Activated CD4-positive, alpha-beta T cell treated with anti-CD3 and anti-CD28 coated beads for 48 hours (primary cell): ENCODE measurements at places on chromosomes 7 and 10.

- no peak for DNase-seq
These were observed 375.2 kb downstream of the RPS24 start for GRCh38 chr10:78408671-78409472.

DNA sequence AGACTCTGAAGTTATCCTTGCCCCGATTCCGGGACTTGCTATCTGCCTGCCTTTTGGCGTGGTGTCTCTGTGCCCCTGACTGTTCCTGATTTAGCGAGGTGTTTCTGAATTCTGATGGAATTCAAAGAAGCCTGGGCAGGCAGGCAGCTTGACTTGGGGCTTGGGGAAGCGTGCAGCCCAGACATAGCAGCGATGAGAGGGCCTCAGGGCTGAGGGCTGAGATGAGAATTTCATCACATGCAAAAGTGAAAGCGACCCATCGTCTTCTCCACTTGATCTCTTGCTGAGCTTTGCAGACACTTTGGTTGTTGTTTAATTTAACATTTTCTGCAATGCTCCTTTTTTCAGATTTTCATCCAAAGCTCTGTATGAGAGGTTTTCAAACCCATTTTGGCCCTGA, 57.8 kb downstream of the TCF7L2 start:
- DNase-seq = peak; percentile 22

DNA sequence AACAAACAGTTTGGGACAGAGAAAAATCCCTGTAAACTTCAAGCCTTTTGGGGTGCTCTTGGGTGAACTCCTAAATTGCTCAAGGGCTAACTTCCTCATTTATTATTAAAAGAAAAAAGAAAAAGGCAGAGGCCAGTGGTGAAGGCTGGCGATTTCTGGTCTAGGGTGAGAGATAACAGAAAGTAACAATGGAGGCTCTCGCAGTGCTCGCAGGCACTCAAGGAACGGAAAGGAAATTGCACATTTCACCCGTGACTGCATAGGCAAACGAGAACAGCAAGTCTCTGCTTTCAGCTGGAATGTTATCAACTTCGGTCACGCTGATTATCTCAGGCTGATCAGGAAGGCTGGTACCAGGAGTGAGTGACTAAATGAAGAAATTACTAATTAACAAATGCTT, 70.7 kb downstream of the PRKAG2 start:
- no peak for DNase-seq

GRCh38 chr10:52420656-52421055, 106.6 kb downstream of the DKK1 start:
- no peak for DNase-seq

- no peak for DNase-seq
These were observed 537.4 kb upstream of the PFKP start for GRCh38 chr10:2529945-2530344.

- peak; percentile 71 for DNase-seq
These were observed 68.0 kb upstream of the SAMD8 start for GRCh38 chr10:75043256-75044131.

DNA sequence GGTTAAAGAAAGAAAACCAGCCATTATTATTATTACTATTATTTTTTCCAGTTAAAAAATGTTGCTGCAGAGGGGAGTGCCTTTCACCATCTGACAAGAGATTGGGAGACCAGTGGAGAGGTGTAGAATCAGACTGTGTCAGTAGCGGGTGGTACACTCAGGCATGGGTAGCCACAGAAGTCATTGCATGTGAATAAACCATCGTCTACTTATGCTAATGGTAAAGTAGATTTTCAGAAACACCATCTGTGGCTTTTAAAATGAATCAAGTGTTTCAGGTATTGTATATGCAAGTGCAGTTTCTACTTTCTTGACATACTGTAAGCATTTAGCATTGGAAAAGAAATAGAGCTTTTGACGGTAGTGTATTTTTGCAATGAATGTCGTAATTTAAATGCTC, 131.5 kb upstream of the SP8 start:
- no peak for DNase-seq

DNA sequence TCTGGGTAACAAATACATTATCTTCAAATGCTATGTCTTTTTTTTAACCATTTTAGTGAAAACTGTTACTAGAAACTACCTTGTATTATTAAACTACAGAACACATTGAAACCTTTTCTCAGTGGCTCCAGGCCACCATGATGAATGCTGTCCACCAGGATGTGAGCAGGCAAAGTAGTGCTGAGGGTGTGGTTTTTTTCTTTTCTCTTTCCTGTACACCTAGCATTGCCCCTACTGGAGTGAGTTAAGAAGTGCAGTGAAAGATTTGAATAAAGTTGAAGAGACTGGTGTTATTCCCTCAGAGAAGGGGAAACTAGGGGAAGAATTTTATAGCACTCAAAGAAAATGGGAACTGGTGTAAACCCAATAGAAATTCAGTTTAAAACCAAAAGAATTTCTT, 120.0 kb upstream of the SAMD8 start:
- no peak for DNase-seq

- DNase-seq = no peak
These were observed 17.8 kb downstream of the GIMAP8 start for GRCh38 chr7:150468241-150468640.

DNA sequence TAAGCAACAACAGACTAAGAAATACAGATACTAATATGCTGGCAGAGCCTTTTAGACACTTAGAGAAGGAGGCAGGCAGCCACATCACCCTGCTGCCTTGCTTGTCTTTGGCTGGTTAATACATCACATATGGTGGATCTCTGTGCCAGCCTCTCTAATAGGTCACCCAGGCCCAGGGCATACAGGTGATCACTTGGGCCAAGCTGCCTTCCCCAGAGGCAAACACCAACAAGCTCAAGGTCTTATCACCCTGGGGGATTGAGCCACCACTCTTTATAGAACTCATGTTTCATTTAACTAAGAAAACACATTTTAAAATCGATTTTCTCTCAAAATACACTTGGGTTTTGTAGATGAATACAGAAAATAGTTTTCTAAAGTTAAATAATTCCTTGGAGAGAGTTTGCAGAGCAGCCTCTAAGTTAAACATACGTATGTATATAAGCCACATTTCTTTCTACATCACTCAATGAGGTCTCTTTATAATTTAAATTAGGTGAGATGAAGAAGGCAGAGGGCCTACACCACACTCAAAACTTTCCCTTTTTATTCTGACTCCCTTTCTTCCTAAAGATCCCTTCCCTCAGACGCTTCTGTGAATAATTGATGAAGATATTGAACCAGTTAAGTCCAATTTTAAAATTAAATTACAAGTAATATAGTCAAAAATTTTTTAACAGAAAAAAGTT, 556.8 kb upstream of the GHITM start:
- DNase-seq = no peak

- peak; percentile 34 for DNase-seq
These were observed 122.9 kb upstream of the KCTD7 start for GRCh38 chr7:66505531-66506451.

GRCh38 chr7:107638594-107638993, 22.0 kb upstream of the SLC26A4 start:
- no peak for DNase-seq

DNA sequence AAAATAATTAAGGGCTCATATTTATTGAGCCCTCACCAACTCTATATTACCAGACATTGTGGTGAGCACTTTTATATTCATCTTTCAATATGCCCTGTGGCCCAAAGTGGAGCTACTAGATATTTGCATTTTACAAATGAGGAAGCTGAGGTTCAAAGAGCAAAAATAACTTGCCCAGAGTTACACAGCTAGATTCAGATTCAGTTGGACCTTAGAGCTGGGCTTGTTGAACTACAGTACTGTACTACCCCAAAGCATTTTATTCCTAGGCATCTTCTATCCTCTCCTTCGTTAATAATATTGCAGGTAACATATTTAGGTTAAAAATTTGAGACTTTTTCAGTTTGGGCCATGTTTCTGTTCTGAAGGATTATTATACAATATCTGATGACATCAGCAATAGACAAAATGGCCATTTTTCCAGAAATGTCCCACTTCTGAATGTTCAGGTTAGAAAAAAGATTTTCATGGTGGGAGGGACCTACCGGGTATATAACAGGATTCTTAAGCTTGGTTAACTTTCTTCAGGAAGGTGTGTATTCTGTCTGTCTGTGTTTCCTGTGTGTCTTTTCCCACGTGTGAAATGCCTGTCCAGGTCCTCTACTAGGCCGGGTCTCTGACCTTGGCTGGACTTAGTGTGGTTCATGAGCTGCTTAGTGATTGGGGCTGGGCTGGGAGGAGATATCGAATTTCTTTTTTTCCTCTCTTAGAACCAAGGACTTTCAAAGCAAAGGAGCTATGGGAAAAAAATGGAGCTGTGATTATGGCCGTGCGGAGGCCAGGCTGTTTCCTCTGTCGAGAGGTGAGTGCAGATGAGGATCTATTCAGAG, 13.6 kb downstream of the PRXL2A start:
- DNase-seq = no peak

DNA sequence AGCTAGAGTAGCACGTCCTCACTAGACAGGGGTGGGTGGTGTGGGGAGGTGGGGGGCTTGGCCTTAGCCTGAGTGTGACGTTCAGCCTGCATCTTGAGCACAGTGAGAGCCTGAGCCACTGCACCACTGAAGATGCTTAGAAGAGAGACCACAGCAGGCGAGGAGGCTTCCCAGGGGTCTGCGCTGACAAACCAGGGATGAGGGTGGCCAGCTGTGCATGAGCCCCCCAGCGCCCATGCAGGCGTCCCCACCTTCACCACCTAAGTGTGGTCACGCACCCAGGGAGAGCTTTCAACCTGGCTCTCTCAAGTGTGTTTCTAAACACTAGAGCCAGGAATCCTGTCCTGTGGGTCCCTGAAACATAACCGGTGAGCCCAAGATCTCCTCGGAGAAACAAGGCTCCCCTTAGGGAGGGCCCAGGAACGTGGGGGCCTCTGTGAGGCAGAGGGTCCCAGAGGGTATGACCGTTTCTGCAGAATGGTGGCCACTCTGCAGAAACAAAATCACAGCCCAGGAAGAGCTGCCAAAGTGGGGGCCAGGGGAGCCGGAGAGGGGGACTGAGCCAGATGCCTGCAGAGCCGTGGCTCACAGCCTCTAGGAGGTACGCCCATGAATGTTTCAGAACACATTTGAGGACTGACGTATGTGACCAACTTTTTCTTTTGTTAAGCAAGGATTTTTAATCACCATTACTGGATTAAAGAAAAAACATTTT, 85.2 kb upstream of the INSIG1 start:
- DNase-seq = no peak

DNA sequence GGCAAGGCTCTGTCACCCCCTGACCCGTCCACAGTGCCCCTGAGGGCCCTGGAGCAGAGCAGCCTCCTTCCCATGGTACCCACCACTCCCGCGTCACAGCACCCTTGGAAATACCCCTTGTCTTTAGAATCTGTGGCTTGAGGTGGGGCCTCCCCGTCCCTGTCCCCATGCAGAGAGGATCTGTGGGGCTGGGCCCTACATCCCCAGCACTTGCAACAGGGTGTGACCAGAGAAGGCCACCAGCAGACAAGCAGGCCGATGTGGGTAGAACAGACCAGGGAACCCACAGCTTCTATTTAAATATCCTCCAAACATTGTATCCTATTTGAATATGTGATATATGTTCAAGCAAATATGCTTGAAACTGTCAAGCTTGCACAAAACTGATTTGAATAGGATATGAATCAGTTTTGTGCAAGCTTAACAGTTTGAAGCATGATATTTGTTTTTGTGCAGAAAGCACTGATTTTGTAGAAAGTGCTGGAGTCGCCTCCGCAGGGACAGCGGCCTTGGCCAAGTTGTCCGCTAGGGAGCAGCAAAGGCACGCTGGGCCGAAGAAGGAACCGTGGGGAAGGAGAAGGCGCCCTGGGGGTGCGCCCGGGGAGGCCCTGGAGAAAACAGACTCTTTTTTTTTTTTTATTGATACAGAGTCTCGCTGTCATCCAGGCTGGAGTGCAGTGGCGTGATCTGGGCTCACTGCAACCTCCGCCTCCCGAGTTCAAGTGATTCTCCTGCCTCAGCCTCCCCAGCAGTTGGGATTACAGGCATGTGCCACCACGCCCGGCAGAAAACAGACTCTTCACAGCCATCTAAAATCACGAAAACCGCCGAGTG, 2.2 kb downstream of the CFAP46 start:
- DNase-seq = peak; percentile 73

GRCh38 chr10:49264177-49264677, 34.7 kb upstream of the C10orf71 start:
- DNase-seq = no peak

GRCh38 chr10:85900487-85900886, 466.1 kb downstream of the GRID1 start:
- DNase-seq = no peak

- no peak for DNase-seq
These were observed 324.1 kb upstream of the BMPER start for GRCh38 chr7:33581236-33581635.

- DNase-seq = no peak
These were observed 30.1 kb downstream of the CAV1 start for GRCh38 chr7:116554911-116555310.

DNA sequence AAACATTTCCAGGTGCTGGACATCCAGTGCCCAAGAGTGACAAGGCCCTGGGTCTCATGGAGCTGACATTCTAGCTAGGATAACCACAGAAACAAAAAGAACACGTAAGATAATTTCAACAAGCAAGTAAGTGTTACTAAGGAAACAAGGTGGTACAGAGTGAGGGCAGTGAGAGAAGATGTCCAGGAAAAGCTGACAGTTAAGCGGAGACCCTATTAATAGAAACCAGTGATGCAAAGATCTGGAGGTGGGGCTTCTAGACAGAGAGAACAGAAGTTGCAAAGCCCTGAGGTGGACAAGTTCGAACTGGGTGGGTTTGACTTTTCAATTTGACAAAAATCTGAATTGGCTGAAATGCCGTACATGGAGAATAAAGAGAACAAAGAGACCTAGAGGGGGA, 96.3 kb downstream of the TRIL start:
- DNase-seq = no peak

DNA sequence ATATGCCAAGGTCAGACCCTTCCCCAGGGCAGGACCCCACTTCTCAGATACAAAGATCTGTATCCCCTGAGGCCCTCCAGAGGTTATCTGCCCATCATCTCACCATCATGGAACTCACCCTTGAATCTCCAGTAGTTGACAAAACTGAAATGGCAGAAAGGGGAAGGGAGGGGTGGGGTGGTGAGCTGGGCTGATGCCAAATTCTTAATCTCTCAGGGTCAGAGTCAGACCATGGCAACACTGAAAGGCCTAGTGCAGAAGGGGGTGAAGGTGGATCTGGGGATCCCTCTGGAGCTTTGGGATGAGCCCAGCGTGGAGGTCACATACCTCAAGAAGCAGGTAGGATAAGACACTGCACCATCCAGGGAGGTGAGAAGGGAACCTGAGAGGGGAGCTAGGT, 3.1 kb downstream of the CNPY4 start:
- no peak for DNase-seq

- DNase-seq = no peak
These were observed 37.8 kb upstream of the SEM1 start for GRCh38 chr7:96747418-96747940.

DNA sequence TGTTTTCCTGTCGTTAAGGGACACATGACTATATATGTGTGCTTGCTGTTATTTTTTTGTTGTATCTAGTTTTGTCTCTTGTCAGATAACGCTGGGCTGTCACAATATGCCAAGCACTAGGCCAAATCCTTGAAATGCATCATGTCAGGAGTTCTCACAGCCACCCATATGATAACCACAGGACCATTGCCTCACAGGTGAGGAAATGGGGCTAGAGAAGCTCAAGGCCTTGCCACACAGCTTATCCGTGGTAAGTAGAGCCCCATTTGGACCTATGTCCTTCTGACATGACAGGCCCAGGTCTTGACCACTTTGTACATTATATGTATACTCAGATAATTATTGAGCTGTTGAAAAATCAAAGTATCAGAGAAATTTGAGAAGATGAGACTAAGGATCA, 42.0 kb upstream of the TARP start:
- DNase-seq = no peak
